Islet precursor cell (in vitro differentiated cells): ENCODE measurements at places on chromosomes 3 and 15.

DNA sequence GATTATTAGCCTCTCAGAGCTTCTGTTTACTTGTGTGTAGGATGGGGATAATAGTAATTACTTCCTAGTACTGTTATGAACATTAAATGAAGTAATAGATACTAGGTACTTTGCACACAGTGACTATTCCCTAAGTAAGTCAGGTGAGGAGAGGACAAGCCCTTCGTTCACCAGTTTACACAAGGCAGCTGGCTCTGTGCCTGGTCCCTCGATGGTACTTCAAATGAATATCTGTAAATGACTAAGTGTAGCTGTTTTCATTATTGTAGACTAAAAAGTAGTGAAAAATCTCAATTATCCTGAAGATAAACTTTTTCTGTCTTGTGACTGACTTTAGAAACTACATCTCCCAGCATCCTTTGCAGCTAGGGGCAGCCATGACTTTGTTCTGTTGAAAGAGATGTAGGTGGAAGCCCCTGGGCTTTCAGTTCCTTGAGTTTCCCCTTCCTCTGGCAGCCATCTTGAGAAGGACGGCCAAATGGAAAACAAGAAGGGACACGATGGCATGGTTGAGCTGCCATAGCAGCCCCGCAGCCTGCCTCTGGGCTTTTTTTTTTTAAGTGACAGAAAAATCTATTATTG is 11.7 kb upstream of the WNT7A start:
- peak; percentile 53 for DNase-seq

- DNase-seq = no peak
These were observed 45.2 kb upstream of the SYNPR start for GRCh38 chr3:63232764-63233396.

GRCh38 chr3:160098926-160099626 is 110.4 kb downstream of the IL12A start:
- no peak for DNase-seq

DNA sequence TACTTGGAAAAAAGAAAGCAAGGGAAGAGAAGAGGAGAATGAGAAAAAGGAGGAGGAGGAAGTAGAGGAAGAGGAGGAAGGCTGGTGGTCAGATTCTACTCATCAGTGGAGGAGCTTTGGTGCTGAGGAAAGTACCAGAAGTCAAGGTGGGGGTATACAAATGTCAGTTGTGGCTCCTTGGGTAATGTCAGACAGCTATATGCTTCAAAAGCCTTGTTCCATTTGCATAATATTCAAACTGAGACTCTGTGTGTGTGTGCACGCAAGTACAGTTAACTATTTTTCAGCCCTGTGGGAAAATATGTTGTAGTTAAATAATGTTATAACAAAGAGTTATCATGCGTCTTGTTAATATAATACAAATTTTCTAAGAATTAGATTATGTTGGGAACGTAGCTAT is 609.7 kb downstream of the PDCD6IP start:
- DNase-seq = no peak

DNA sequence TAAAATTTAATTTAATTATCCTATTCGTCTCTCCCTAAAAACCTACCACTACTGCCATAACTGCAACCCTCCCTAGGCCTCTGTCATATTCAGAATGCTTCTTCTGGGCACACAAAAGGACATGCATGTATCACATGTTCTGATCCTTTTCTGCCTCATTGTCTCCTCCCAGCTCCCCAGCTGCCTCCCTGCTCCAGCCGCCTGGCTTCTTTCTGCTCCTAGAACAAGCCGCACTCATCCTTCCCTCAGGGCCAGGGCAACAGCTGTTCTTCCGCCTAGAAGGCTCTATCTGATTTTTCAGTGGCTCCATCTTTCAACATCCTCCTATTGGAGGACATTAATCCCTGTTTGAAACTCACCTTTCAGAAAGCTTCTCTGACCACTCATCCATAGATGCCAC is 38.6 kb downstream of the TMED3 start:
- DNase-seq = no peak

DNA sequence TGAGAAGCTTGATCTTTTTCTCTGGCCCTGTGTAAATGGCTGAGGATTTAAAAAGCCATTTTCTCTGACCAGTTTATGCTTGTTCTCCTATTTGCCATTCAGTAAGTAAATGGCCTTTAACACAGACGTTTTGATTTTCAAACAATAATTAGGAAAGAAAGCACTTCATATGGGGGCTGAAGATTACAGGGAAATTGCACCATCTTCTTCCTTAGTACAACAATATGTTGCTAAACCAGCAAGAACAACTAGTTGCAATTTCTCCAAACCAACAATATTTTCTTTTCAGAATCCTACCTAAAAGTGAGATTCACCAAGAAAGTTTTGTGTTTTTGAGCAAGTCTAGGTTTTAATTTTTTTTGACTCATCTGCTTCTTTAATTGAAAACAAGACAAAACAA is 80.5 kb upstream of the CCNL1 start:
- DNase-seq = no peak

- no peak for DNase-seq
These were observed 78.7 kb downstream of the POLQ start for GRCh38 chr3:121467085-121467484.

DNA sequence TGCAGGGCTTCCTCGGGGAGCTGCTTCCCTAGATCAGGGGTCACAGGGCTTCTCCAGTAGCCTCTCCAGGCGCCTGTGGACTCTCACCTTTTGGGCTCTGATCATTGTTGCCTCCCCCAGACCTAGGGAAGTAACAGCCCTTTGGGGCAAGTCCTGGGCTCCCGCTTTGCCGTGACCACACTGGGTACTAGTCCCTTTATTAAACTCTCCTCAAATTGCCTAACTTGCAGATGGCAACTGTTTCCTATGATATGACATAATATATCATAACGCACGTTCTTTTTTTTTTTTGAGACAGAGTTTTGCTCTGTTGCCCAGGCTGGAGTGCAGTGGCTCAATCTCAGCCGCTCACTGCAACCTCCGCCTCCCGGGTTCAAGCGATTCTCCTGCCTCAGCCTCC is 17.9 kb upstream of the NRROS start:
- DNase-seq = no peak

DNA sequence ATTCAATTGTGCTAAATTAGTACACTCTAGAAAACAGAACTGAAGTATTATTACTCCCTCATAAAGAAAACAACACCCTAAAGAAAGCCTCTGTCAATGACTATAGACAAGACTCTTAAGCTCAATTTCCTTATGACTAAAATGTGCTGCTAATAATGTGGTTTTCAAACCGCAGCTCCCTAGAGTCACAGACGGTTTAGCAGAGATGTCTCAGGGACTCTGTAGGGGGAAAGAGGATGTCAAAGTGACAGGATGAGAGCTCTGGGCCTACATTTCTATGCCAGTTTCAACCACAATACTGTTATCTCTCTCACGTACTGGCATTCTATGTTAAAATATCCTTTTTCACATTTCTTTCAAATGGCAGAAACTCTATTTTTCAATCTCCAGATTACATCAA is 37.6 kb upstream of the WDR49 start:
- DNase-seq = no peak

GRCh38 chr3:149449799-149450198 is 24.7 kb upstream of the TM4SF4 start:
- DNase-seq = peak; percentile 93

- DNase-seq = no peak
These were observed 1.0 kb downstream of the USF3 start for GRCh38 chr3:113695431-113695785.
